CD8-positive, alpha-beta memory T cell (primary cell): ENCODE measurements at places on chromosomes 16 and 17.

GRCh38 chr17:19262650-19263631, 25.8 kb downstream of the EPN2 start:
- H3K27me3 ChIP-seq: no peaks in the 10 kb centered on the region
- H3K27ac ChIP-seq: no peak overlapping the region
- H3K36me3 ChIP-seq: no peaks in the 10 kb centered on the region
- H3K4me1 ChIP-seq: no peaks in the 10 kb centered on the region
- DNase-seq: no peak

DNA sequence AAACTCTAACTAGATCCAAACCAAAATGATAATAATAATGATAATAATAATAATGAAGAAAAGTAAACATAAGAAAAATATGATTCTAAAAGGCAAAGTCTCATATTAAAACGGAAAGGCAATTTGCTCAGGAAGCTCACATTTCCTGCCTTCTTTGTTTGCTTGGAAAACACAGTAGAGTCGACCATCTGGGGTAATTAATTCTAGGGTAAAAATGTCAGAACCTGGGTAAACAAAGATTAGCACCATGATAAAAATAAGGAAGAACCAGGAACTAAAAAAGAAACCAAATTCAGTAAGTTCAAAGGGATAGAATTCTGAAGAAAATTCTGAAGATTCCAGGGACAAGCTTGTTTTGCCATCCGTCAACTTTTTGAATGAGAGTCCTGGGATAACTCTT, 16.2 kb downstream of the KRABD2 start:
- H3K27ac ChIP-seq: no peak overlapping the region
- H3K4me1 ChIP-seq: no peaks in the 10 kb centered on the region
- no peaks in the 10 kb centered on the region for H3K27me3 ChIP-seq
- DNase-seq: no peak
- no peak overlapping the region for H3K4me3 ChIP-seq

DNA sequence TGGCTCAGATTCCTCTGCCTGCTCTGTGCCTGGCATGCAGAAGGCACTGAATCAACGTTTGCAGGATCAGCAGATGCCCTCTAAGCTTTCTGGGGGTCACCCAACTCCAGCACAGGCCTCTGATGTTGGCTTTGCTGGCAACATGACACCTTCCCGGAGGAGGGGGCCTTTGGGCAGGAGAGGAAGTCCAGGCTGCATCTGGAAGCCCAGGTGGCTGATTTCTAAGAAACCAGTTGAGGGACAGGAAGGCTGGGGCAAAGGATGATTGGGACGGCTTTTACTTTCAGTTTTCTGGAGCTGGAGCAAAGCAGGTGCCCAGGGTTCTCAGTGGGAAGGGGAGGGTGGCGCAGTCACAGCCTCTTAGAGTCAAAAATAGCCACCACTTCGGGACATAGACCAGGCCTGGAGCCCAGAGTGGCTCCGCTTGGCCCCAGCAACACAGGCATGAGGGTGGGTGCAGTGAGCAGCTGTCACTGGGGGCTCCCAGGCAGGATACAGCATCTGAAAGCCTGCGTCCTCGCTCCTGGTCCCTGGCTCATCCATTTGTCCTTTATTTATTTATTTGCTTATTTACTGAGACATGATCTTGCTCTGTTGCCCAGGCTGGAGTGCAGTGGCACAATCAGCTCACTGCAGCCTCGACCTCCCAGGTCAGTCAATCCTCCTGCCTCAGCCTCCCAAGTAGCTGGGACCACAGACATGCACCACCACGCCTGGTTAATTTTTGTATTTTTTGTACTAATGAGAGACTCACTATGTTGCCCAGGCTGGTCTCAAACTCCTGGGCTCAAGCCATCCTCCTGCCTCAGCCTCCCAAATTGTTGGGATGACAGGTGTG, 15.1 kb downstream of the SOCS1 start:
- H3K36me3 ChIP-seq: no peaks in the 10 kb centered on the region
- peaks cover 13% of the 10 kb centered on the region for H3K4me1 ChIP-seq
- no peak overlapping the region for H3K27ac ChIP-seq
- no peak for DNase-seq
- no peak overlapping the region for H3K4me3 ChIP-seq

GRCh38 chr16:71406316-71406715, 35.5 kb downstream of the TLE7 start:
- no peaks in the 10 kb centered on the region for H3K27me3 ChIP-seq
- no peak overlapping the region for H3K4me3 ChIP-seq
- H3K27ac ChIP-seq: no peak overlapping the region
- no peaks in the 10 kb centered on the region for H3K36me3 ChIP-seq
- DNase-seq: no peak

DNA sequence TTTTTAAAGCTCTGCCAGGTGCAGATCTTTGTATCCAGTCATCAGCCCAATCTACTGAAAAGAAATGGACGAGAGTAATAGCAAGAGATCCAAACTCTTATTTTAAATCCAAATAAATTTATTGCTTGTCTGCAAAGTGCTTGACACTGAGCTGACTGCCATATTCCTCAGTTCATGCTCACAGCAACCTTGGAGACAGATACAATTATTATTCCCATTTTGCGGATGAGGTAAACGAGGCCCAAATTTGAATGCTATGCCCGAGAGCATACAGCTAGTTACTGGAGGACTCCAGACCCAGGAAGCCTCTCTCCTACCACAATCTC, 620 bp downstream of the NOB1 start:
- peak overlapping the region; percentile 86 for H3K27ac ChIP-seq
- H3K27me3 ChIP-seq: no peaks in the 10 kb centered on the region
- H3K4me3 ChIP-seq: peak overlapping the region; percentile 98
- peaks cover 14% of the 10 kb centered on the region for H3K4me1 ChIP-seq
- peaks cover 18% of the 10 kb centered on the region for H3K36me3 ChIP-seq

GRCh38 chr17:41537614-41537954, 9.5 kb upstream of the KRT19 start:
- H3K27ac ChIP-seq: no peak overlapping the region
- H3K4me1 ChIP-seq: no peaks in the 10 kb centered on the region

DNA sequence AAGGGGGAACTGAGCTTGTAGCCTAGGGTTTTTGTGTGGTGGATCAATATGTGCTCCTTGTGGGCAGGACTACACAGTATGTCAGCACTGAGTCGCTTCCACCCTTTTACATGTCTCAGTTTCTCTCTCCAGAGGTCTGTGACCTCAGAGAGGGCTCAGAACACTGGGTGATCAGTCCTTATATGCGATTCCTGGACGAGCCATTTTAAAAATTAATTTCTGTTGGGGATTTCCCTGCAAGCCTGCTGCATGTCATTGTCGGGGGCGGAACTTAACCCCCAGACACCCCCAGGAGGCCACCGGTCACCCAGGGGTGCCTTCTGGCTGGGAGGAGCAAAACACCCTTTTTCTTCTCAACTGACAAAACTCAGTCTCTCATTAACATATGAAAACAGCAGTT, 14.1 kb downstream of the DHRS7B start:
- H3K4me1 ChIP-seq: no peaks in the 10 kb centered on the region
- peaks cover 6% of the 10 kb centered on the region for H3K36me3 ChIP-seq
- H3K27me3 ChIP-seq: no peaks in the 10 kb centered on the region
- H3K4me3 ChIP-seq: no peak overlapping the region
